SK-N-SH (cell line): ENCODE measurements at places on chromosomes 1 and 21.

DNA sequence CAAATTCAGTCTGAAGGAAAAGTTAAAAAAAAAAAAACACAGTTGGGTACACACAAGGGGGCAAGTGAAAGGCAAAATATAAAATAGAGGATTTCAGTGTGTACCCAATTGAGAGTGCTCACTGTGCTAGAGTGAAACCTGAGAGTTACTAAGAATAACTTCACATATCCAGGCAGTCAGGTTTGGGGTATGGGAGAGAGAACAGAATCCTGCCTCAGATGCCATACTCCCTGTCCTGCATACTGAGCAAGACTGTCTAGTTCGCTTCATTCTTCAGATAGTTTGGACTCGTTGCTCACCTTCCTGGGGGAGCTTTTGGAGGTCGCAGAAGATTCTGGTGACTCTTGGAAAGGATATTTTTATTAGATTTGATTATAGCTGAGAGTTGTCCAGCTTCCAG is 20.4 kb downstream of the CEP85 start:
- no peak for DNase-seq

DNA sequence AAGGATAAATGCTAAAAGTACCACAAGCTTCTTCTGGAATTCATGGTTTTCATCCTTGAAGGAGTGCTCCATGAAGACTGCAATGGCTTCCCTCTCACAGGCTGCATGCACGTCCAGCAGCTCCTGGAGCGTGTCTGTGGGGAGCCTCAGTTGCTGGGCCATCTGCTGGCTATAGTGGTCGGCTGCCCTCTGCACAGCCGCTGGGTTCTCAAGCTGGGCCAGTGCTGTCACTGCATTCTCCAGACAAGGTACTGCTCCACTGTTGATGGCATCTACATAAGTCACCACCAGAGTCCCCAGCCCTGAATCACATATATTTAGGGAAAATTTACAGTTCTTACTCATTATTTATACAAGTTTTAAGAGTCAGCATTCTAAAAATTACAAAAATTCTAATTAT is 8.7 kb downstream of the GBP4 start:
- DNase-seq: no peak

- no peak for DNase-seq
Observed at GRCh38 chr1:230077011-230077410, 10.0 kb downstream of the GALNT2 start.

GRCh38 chr1:115312742-115313141 is 25.3 kb downstream of the NGF start:
- no peak for DNase-seq

- no peak for DNase-seq
Observed at GRCh38 chr1:171640225-171640624, 12.3 kb downstream of the MYOC start.

GRCh38 chr1:90798344-90798743 is 81.2 kb upstream of the BARHL2 start:
- DNase-seq: no peak
